Right renal pelvis (tissue), 4 donors: ENCODE measurements at places on chromosomes 3 and 15. TPM values are rescaled to one million over a fixed set of nuclear protein-coding genes. Genes with fewer than 3 reads are reported as not detected.
A peak's percentile ranks its signal among the peaks of the same experiment; 100 is the strongest.

Gene FANCI
- 38.5 TPM for polyA plus RNA-seq

Gene CCR8
- polyA plus RNA-seq, result not detected

Gene OIP5
- polyA plus RNA-seq, result 8.9 TPM

Gene PLCB2
- 12.3 TPM for polyA plus RNA-seq

Gene C3orf85
- polyA plus RNA-seq, result 15.0 TPM

- no peak for DNase-seq
Observed at GRCh38 chr3:183503746-183504145, 51.8 kb downstream of the KLHL6 start.

DNA sequence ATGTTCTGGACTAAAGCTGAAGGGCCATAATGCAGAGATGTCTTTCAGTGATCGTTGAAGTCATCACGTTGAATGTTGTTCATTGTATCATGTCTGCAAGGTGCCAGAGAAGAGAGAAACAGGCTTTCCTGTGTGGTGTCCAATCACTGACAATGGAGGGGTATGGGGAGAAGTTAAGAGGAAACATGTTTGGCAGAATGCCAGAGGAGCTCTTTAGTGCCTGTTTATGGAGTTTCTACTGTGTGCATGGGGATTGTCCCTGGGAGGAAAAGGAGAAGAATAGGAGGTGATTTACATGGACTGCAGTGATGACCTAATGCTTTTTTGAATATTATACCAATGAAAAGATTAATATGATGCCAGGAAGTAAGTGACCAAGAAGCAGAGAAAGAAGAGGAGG, 11.7 kb downstream of the SCAANT1 start:
- no peak for DNase-seq

DNA sequence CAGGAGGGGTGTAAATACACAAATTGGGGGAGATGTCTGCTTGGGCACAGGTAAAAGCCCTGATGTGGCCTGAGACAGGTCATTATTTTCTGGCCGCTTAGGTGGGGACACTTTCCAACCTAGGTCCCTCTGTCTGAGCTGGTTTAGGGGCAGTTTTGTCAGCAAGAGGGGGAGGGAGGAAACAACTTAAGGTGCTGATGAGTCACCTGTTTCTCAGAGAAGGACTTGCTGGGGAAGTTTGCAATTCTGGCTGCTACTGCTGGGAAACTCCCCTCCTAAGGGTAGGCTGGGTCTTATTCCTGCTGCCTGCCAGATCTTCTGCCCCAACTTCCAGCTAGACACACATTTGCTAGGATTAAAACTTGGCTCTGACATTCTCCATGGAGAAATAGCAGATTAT, 4.8 kb upstream of the RHOV start:
- DNase-seq, result no peak

DNA sequence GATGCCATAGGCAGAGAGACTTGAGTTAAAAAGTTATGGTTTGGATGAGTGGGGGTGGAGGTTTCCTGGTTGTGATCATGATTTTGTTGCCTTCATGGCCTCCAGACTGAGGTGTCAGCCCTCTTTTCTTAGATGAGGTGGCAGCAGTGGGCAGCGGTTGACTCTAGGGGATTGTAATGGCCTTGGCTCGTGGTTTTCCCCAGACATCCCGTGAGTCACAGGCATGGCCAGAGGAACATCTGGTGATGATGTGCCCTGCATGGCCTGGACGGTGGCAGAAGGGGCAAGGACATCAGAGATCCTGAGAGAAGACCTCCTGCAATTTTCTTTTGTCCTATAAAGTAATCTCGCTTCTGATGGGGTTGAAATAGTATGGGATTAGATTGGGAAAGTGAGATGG, 12.4 kb downstream of the RETNLB start:
- DNase-seq, result no peak

DNA sequence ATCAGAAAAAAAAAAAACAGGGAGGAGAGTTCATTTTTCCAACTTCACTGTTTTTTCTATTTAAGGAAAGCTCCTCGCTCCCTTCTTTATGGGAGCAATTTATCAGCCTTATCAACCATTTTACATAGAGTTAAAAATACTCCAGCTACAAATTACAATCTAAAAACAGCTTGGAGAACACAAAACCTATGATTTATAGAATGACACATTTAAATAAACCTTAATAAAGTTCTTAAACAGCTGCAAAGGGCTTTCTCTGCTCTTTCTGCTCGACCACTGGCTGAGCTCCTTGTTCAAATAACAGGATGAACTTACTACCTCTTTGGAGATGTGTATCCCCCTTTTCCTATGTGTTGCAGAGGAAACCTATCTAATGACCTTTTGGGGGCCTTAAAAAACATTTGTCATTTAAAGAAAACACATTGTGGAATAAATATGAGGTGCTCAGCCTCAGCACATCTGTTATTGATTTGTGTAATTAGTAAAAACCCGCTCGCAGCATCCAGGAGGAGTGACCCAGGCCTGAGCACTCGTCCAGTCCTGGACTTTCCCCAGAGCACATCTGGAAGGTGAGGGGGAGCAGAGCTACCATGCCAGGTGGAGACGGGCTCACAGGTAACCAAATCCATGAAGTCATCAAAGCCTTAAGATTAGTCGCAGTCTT, 231.2 kb downstream of the ATP8B4 start:
- no peak for DNase-seq

GRCh38 chr15:99085413-99086326, 19.2 kb upstream of the SYNM start:
- DNase-seq, result no peak

- no peak for DNase-seq
Observed at GRCh38 chr3:111956449-111956848, 22.4 kb upstream of the ABHD10 start.

- peak; percentile 27 for DNase-seq
Observed at GRCh38 chr3:21067031-21067813, 683.8 kb downstream of the ZNF385D start.

- no peak for DNase-seq
Observed at GRCh38 chr3:127673191-127674100, 694 bp downstream of the ABTB1 start.

DNA sequence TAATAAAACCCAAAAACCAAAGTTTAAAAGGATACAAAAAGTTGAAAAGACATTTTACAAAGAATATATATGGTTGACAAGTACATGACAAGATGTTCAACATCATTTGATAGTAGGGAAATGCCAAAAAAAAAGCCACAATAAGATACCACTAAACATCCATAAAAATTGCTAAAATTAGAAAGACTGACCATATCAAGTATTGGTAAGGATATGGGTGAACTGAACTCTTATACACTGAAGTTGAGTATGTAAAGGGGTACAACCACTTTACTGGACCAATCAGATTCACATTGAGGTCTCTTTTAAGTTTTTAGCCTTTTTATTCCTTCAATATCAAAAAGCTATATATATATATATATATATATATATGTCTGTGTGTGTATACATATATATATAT, 190.5 kb upstream of the P2RY1 start:
- DNase-seq, result no peak

DNA sequence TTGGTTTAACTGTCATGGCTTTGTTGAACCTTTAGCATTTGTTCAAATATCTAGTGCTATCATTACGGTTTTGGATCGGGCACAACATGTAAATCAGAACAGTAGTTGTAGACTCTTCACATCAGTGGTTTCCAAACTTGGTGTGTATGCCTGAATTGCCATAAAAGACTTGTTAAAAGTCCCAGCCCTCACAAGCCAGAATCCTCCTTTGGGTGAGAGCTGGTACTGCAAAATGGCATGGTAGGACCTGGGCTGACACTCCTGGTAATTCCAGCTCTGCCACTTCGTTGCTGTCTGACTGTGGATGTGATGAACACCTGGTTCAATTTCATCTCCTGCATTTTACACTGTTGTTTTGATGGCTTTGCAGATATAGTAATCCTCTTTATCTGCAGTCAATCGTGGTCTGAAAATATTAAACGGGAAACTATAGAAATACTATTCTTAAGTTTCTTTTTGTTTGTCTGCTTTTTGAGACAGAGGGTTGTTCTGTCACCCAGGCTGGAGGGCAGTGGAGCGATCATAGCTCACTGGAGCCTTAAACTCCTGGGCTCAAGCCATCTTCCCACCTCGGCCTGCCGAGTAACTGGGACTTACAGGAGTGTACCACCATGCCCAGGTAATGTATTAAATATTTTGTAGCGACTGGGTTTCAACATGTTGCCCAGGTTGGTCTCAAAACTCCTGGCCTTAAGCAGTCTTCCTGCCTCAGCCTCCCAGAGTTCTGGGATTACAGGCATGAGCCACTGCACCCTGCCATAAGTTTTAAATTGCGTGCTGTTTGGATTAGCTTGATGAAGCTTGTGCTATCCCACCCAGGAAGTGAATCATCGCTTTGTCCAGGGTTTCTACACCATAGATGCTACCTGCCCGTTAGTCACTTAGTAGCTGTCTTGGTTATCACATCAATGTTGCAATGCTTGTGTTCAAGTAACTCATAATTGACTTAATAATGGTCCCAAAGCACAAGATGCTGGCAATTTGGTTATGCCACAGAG, 61.6 kb downstream of the RAB7A start:
- no peak for DNase-seq

GRCh38 chr3:30475038-30475808, 131.2 kb upstream of the TGFBR2 start:
- no peak for DNase-seq

DNA sequence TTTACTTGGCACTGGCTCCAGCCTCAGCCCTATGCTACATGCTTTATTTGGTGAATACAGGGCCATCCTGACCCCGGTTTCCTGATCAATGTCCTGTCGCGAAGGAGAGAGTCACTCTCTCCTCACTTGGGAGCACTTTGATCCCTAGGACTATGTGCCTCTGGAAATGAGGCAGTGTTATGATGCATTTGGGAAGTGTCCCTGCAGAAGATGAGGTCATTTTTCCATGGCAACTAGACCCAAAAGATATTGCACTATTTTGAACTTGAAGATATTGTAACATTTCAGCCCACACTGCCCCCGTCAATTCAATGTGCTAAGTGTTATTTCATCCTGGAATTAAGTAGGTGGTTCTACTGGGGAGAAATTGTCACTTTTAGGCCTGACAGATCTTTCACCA, 68.0 kb downstream of the LRRK1 start:
- DNase-seq, result no peak

GRCh38 chr3:171901615-171902312, 58.6 kb downstream of the TMEM212 start:
- no peak for DNase-seq

DNA sequence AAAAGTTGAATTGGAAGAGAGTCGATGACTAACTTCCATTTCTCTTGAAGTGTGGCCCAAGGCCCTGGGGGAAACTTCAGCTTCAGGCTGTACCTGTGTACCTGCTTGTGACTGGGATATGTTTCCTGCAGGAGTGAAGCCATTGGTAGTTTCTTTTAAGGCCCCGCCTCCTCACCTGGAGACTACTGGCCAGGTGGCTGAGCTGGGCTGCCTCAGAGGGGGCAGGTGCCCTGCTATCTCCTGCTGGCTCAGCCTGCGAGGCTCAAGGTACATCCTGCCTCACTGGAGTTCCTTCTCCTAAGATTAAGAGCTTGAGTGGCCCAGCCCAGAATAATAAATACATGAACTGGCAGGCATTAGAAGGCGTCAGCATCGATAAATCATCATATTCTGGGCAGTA, 121.6 kb upstream of the ROPN1 start:
- no peak for DNase-seq

GRCh38 chr3:53677413-53677812, 168.8 kb downstream of the CHDH start:
- DNase-seq, result no peak
